ENCODE measurements at places on chromosomes 16 and 17.

- DNase-seq: no peak
Measured at GRCh38 chr17:35875072-35875799, 4.9 kb downstream of the CCL5 start.

- no peak for DNase-seq
Measured at GRCh38 chr16:2487903-2488531, 13.1 kb downstream of the TBC1D24 start.

DNA sequence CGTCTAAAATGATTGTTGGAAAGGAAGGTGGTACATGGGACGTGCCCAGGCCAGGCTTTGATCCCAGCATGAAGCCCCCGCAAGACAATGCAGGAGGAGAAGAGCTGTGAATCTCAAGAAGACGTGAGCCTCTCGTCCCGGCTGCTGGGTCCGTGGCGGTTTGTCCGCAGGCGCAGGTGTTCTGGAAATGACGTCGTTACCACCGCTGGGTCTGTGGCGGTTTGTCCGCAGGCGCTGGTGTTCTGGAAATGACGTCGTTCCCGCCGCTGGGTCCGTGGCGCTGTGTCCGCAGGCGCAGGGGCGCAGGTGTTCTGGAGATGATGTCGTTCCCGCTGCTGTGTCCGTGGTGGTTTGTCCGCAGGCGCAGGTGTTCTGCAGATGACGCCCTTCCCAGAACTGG is 14.1 kb downstream of the SPG7 start:
- DNase-seq: no peak

DNA sequence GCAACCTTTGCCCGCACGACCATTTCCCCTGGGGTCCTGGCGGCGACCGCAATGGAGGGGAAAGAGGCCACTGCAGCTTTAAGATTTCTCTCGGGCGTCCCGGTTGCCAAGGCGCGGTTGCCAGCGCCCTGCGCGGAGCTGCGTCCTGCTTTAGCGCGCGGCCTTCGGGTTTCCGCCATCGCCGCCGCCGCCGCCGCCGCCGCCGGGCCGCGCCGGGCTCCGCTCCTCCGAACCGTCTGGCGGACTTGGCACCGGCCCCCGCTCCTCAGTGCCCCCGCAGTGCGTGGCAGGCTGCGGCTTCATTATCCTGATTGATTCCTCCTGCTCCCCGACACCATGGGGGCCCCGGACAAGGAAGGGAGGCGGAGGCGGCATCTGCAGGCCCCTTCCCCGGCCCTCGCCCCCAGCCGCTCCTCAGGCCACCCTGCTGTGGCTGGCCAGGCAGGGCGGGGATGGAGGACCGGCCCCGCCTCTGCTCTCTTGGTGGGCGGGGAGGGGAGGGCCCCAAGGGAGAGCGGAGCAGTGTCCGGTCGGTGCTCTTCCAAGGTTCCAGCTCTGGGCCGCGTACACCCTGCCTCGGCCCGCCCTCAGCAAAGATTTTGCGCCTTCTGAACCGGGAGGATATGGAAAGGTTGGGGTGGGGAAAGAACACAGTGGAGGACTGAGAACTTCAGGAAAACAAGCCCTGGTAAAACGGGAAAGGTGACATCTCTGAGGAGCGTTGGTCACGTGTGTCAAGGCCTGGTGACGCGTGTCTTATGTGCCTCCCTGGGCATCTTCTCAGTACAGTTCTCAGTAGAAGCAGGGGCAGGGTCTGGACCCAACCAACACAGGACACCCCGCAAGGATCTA is 34.0 kb downstream of the NEUROD2 start:
- DNase-seq: no peak

DNA sequence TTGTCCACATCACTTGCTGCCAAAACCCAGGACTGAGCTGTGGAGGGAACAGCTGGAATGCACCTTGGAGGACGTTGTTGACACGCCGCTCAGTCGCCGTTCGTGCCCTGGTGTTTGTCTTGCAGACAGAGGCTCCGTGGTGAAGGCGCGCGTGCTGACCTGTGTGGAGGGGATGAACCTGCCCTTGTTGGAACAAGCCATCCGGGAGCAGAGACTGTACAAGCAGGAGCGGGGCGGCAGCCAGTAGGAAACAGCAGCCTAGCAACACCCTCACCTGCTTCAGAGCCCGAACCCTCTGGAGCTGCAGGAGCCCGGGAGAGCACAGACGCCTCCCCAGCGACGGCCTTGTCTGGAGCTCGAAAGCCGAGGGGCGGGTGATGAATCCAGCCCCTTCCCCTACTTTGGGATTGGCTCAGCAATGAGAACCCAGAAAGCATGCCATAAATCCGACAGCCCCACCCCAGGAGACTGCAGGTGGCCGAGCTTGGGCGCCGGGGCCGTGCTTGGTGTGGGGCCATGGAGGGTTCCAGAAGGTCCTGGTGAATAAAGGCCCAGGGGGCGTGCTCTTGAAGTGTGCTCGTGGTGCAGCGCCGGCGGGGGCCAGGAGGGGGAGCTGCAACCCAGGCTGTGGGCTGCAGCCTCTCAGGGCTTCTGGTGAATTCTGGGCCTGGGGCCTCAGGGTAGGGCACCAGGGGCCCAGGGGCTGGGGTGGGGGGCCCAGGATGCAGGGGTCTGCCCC is 470 bp upstream of the CDK3 start:
- DNase-seq: no peak

- DNase-seq: no peak
Measured at GRCh38 chr17:77231076-77231871, 90.5 kb downstream of the SEC14L1 start.

DNA sequence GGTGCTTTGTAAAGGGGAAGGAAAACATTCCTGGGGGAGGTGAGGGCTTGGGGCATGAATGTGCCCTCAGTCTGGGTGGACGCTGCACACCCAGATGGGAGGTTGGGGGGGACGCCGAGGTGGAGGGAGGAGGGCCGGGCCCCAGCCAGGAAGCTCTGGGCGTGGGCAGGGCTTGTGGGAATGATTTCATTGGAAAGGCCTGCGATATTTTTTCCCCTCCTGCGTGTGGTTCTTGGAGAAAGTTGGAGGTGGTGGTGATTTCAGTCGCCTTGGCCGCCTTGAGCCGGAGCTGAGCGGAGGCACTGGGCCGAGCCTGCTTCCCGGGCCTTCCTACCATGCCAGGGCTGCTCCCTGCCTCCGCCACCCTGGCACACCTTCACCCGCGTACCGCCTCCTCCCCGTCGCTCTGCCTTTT is 26.4 kb upstream of the CLEC18A start:
- DNase-seq: peak; percentile 48

- no peak for DNase-seq
Measured at GRCh38 chr17:40632216-40632615, 15.4 kb downstream of the SMARCE1 start.

GRCh38 chr16:12468552-12468951 is 335.1 kb downstream of the CPPED1 start:
- DNase-seq: no peak

DNA sequence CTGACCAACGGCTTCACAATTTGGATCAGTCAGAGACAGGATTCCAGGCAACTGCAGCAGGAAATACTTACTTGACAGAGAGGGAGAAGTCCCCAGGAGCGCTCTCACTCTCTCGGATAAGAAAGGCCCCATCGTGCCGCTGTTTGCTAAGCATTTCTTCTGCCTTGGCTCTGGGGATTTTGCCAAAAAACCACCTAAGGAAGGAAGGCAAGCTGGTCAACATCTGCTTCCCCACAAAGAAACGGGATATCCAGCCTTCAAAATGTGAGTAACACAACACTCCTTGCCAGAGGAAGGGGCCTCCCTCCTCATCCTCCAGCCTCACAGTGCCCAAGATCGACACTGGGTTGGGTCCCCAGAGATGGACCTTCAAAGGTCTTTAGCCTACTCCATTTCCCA is 36.6 kb upstream of the SLC25A19 start:
- DNase-seq: peak; percentile 49

DNA sequence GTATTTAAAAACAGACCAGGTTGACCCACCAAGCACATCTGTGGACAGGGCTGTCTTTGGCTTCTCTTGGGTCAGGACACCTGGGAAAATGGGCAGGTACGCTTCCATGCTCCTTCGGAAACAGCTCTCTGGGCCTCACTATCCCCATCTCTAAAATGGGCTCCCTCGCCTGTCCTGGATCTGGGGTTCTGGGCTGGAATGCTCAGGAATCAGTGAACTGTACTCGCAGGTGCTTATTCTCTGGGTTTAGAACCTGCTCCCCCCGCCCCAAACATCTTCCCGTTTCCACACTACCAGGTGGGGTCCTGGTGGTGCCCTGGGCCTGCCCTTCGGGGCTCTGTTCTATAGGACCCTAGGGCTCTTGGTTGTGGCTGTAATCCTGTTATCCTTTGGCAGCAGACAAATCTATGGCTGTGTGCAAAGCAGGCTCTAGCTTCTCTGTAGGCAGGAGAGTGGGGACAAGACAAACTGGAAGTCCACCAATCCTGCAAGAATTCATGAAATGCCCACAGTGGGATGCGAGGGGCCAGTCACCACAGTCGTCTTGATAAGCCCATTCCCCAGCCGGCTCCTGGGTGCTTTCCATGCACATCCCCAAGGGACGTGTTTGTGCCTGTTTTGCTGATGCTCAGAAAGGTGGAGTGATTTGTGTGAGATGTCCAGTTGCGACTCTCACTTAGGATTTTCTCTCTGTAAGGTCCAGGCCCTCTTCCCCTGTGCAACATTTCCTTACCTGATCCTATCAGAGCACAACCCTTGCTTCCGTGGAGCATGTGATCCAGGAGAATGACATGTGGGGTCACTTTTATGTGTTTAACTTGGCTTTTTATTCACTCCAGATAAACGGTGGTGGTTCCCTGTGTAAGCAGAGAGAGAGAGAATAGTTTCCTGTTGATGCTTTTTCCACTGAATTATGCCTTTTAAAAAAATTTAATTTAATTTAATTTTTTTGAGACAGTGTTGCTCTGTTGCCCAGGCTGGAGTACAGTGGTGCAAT is 37.2 kb downstream of the HAPSTR1 start:
- no peak for DNase-seq

- no peak for DNase-seq
Measured at GRCh38 chr17:19317359-19318095, 45.0 kb downstream of the B9D1 start.

GRCh38 chr16:3377917-3378316 is 22.2 kb downstream of the OR2C1 start:
- no peak for DNase-seq

DNA sequence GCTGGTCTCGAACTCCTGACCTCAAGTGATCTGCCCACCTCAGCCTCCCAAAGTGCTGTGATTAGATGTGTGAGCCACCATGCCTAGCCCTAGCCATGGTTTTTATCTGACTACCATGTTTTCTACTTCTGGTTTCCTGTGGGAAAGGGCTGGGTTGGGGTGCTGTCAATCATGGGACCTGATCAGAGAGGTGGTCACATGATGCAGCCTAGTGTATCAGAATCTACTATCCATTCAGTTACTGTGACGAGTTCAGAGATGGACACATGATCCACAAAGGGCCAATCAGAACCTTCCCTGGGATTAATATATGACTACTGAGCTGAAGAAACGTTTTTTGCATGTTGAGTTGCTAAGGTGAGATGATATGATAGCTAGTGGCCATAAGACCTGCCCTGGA is 59.1 kb downstream of the ABCC6 start:
- no peak for DNase-seq

DNA sequence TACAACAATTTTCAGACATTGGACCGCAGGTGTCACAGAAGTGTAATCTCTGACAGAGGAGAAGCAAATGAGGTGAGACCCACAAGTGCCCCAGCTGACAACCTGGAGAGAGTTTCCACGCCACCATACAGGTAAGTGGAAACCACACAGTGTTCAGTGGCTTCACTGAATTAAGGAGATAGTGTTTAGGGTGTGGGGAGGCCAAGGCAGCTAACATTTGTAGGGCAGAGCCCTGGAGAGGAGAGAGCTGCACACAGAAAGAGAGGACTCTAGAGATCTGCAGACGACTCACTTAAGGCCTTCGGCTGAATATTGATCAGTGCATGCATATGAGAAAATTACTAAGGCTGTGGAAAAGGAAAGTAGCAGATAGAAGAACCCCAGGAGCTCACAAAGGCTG is 228.9 kb upstream of the TNRC6C start:
- no peak for DNase-seq

DNA sequence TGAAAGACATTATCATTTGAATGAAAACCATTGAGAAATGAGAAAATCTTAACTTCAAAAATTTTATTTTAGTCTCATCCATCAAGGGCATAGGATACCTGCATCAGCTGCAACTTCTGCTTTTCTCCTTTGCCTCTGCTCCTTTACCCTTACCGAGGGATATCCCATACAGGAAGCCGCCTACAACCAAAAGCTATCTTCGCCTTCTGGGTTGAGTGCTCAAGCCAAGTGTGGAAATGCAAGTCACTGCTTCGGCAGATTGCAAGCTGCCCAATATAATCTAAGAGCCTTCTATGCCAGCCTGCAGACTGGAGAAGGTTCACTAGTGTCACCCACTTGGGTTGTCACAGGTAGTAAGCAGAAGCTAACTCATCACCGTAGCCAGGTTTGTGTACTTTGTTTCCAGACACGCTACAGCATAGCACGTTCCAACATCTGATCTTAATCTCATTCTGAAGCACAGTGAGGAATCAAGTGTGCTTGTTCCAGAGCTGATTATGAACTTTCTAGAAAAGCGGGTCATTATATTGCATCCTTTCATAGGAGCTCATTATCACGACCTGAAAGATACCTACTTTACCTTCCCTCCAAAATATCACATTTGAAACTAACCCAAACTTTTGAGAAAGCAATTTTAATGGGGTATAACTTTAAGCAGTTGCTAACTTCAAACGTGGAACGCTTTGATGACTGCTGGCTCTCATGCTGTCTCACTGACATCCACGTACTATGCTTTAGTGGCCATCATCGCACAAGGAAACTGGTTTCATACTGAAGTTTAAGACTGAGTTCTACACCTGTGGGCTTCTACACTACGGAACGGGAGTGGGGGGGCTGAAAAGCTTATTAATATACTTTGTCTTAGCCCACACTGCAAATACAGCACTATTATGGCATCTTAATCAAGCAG is 8.0 kb upstream of the UNK start:
- no peak for DNase-seq

- DNase-seq: no peak
Measured at GRCh38 chr17:17325228-17325627, 22.1 kb downstream of the NT5M start.

GRCh38 chr16:53078247-53078646 is 23.5 kb downstream of the CHD9 start:
- DNase-seq: no peak

DNA sequence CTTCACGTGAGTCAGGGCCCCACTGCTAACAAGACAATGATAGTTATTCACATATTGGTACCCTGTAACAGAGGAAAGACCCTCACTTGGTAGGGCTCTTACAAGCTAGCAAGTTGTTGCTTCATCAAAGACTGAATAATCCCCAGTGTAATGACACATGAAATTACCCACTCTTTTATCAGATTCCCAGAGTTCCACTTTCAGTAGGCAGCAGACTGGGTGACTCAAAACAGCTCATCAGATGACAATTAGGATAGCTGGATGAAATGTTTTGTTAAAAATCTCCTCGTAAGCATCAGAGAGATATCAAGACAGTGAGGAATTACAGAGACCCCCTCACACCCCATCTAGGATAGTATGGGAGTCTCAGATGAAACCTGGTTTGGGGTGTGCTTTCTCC is 6.8 kb upstream of the OR1E2 start:
- DNase-seq: no peak

- DNase-seq: no peak
Measured at GRCh38 chr17:82697808-82698064, 762 bp downstream of the RAB40B start.

- no peak for DNase-seq
Measured at GRCh38 chr17:13863436-13863835, 205.9 kb upstream of the COX10 start.

GRCh38 chr17:9324864-9325263 is 250.8 kb downstream of the STX8 start:
- no peak for DNase-seq
